Cortex of kidney (tissue), 1 donor: ENCODE measurements at places on chromosomes 4 and X.

- DNase-seq, result no peak
Measured at GRCh38 chrX:16953606-16954211, 7.3 kb downstream of the REPS2 start.

GRCh38 chr4:6928081-6928480 lies 18.5 kb downstream of the TBC1D14 start:
- no peak for DNase-seq

- no peak for DNase-seq
Measured at GRCh38 chr4:38788317-38788716, 5.5 kb upstream of the TLR10 start.

DNA sequence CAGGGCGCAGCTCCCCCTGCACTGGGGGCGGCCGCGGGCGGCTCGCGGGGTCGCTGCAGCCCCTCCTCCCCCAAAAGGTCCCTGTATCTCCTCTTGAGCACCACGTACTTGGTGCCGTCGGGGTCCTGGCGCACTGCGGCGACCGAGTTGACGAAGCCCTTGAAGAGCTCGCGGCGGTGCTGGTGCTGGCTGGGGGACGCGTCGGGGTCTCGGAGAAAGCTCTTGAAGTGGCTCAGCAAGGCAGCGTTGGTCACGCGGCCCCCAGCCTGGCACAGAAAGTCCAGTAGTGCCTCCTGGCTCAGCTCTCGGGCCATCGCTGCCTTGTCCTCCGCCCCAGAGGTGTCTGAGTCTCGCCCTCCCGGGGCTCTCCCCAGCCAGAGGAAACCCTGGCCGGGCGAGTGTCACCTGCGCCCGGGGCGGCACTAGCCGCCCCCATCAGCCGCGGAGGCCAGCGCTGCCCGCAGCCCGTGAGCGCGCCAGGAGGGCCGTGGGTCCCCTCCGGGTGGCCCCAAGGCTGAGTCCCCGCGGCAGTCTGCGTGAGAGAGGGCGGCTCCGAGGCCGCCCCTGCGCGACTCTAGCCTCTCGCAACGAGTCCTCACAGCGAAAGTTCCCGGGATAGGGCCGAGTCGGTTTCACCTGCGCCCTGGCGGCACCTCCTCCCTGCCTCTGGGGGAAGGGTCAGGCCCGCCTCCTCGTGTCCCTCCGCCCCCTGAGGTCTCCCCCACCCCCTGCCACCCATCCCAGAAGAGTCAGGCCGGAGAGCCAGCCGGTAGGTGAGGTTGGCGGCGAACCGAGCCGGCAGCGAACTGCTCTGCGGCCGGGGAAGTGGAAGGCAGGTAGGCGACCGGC lies at the start of gene SOWAHB:
Gene SOWAHB (minus strand): TSS at position 609 of the 849 bp plus-strand sequence. CDS start 295 bp downstream, at position 314.
- peak; percentile 37 for DNase-seq

GRCh38 chr4:35900286-35901243 lies 343.7 kb downstream of the ARAP2 start:
- DNase-seq, result no peak

DNA sequence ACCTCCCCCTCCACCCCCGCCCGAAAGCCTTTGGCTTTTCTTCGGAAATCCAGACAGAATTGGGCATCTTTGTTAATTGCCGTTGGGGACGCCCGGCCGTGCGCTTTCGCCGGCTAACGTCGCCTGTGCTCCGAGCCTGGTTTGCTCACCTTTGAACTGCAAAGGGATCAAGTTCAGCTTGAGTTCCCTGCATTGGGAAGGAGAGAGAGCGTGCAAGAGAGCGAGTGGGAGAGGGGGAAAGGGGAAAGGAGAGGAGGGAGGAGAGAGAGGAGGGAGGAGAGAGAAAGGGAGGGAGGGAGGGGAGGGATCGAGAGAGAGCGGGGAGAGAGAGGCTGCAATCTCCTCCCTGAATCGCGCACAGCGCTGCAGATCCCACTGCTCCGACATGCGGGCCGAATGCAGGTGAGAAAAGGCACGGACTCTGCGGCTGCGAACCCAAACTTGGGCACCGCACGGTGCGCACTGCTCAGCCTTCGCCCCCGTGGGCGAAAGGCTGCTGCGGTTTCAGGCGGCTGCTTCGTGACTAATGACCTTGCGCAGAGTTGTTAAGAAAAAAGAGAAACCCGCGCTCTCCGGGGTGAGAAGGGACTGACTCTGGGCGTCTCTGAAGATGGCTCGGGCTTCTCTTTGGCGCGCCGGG lies at the start of gene PCDH7:
Gene PCDH7 (plus strand): TSS at position 349 of the 640 bp plus-strand sequence. CDS start 1,054 bp downstream, outside the sequence.
- DNase-seq, result no peak

- no peak for DNase-seq
Measured at GRCh38 chr4:7831858-7832730, 107.6 kb downstream of the AFAP1 start.

DNA sequence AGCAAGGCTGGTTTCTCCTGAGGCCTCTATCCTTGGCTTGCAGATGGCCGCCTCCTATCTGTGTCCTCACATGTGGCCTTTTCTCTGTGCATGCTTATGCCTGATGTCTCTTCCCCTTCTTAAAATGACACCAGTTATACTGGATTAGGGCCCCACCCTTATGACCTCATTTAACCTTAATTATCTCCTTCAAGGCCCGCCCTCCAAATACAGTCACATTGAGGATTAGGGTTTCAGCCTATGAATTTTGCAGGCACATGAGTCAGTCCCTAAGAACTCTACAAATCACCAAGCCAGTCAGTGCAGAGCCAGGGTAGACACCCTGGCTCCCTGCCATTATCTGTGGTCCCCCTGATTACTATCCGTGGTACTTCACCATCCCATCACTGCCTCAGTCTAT lies 51.6 kb downstream of the MAML3 start:
- DNase-seq, result no peak

- DNase-seq, result no peak
Measured at GRCh38 chr4:122065915-122066314, 86.2 kb upstream of the BLTP1 start.

GRCh38 chr4:99383833-99384392 lies 31.4 kb upstream of the ADH1C start:
- no peak for DNase-seq

DNA sequence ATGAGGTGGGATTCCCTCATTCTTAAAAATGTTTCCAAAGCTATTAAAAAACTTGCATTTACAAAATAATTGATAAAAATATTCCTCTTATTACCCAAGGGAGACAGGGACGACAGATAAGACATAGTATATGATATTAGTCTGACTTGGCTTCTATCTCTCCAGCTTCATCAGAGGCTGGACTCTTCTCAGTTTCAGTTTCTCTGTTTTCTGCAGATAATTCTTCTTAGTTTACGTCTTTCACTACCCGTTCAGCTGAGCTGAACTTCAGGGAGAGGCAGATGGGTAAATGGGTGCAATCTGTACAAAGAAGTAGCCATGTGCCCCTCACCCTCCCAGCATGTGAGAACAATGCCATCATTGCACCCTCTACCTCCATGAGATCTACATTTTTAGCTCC lies 214.0 kb upstream of the SLIT2 start:
- DNase-seq, result no peak

- DNase-seq, result no peak
Measured at GRCh38 chr4:81505726-81506125, 34.0 kb upstream of the RASGEF1B start.

DNA sequence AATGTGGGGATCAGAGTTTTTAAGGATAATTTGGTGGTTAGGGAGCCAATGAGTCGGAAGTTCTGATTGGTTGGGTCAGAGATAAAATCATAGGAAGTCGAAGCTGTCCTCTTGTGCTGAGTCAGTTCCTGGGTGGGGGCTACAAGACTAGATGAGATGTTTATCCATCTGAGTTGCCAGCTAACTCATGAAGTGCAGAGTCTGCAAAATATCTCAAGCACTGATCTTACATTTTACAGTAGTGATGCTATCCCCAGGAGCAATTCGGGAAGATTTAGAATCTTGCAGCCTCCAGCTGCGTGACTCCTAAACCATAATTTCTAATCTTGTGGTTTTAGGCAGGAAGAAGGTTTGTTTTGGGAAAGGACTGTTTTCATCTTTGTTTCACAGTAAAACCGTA lies 565.8 kb upstream of the SPANXN1 start:
- no peak for DNase-seq

DNA sequence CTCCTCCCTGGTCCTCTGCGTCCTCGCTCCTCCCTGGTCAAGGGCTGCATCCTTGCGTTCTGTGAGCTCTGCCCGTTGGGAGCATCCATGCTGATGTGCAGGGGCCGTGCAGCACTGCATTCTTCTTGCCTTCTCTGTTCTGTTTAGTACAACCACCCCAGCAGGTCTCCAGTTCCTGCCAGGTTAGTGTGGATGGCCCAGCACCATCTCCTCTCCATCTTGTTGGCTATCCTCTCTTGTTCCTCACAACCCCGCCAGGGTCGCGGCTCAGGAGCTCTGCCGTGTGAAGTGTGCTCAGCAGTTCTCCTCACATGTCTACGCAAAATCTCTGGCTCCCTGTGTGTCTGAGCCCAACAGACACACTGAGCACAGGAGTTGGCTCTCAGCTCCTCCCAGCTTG lies 10.4 kb upstream of the MAEA start:
- DNase-seq, result no peak

DNA sequence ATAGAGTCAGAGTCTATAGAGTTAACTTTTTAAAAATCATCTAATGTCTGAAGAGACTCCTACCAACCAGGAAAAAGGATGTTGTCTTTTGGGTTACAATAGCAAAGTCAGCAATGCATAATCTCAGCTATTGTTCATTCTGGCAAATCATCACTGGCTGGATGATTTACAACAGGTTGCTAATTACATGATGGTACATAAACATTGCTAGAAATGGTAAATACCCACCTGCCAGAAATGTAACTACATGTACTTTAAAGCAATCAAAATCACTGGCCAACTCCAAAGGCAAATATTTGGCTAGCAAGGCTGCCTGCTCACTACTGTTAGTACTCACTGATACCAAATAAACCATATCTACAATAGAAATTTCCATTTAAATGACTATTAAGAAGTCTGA lies 91.1 kb downstream of the PPP3CA start:
- DNase-seq, result no peak

DNA sequence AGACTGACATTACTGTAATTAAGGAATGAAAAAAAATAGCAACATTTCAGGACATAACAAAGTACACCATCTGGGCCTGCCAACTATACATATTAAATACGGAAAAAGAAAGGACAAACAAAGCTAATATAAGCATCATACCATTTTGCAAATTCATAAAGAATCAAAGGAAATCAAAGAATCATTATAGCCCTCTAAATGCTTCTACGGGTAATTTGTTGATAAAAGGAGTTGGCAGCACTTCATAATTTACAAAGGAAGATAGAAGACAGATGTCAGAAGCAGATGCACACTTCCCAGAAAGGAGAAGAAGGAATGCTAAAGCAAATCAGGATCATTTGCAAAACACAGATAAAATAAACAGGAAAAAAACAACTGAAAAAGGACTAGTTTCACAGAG lies 1757.3 kb downstream of the PCDH7 start:
- no peak for DNase-seq

GRCh38 chr4:89541998-89542397 lies 234.4 kb upstream of the GPRIN3 start:
- no peak for DNase-seq

- no peak for DNase-seq
Measured at GRCh38 chr4:158995040-158995439, 107.8 kb upstream of the RAPGEF2 start.

- DNase-seq, result no peak
Measured at GRCh38 chr4:9602389-9602914, 158.2 kb downstream of the DEFB131A start.

DNA sequence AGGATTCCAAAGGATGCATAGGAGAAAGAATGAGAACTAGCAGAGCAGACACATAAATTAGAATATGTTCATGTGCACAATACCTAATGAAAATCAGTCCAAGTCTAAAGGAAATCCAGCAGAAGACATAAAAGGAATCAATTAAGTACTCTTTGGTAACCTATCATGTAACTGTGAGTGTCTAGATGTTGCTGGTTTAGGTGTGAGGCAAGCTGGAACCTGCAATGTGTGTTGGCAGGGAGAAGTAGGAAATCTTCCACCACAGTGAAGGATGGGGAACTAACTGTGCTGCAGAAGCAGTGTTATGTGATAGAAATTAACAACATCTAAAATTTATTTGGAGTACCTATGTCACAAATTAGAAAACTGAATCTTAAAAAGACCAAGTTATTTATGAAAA lies 330.8 kb upstream of the DKK2 start:
- no peak for DNase-seq
